GM04504 (cell line): ENCODE measurements at places on chromosomes 13 and 19.

GRCh38 chr13:40453351-40454021, 213.0 kb downstream of the FOXO1 start:
- DNase-seq = no peak

- DNase-seq = no peak
Measured at GRCh38 chr13:113083402-113084061, 22.1 kb upstream of the F7 start.

DNA sequence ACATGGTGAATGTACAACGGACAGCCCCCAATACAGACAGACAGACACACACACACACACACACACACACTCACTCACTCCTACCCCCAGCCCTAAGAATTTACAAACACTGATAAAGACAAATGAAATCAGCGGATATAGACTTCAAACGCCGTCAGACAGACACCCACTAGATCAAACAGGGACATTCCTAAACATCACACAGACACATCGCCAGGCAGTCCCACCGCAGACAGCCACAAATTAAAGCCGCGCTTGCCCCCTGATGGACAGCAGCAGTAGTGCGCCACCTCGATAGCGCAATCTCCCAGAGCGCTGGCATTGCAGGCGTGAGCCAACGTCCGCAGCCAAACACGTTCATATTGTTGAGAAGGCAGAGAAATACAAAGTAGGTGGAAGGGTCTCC, 24.7 kb upstream of the ADGRE1 start:
- peak; percentile 45 for DNase-seq

- DNase-seq = no peak
Measured at GRCh38 chr13:50598338-50598737, 245.2 kb downstream of the DLEU7 start.

GRCh38 chr13:88736026-88736425, 1064.9 kb downstream of the SLITRK5 start:
- DNase-seq = no peak

DNA sequence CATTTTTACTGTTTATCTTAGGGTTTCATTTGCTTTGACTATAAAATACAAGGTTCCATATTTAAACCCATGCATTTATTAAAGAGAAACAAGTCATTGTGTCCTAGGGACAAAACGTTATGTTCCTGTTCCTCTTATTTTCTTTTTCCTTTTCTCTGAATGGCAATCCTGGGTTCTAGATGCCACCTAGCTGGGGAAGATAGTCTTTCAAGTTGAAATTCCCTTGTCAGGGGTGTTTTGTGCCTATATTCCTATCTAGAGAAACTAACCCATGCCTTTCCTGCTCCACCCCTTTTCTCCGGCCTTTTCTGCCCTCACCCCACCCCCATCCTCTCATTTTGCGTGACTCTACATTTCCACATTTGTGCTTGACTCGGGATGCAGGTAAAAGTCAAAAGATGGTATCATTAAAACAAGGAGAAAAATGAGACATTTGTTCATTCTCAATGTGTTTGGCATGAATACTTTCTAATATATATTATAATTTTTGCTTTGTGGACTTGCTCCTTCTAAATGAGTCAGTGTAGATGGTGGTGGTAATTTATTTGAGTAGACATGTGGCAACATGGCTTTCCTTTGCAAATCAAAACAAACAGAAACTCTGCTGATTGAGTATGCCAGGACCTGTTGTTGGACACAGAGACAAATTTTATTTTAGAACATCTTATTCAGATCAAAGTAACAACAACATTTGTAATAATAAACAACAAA, 26.8 kb upstream of the STARD13 start:
- no peak for DNase-seq
